Gastroesophageal sphincter (tissue), 4 donors: ENCODE measurements at places on chromosomes 11 and 22. TPM values are rescaled to one million over a fixed set of nuclear protein-coding genes. Genes with fewer than 3 reads are reported as not detected.

TMEM151A gene
- 0.66 TPM for total RNA-seq

GRCh38 chr11:108966978-108967377 is 302.1 kb downstream of the DDX10 start:
- ATAC-seq: no peak

- no peak for ATAC-seq
Measured at GRCh38 chr22:22398530-22399327, 109.8 kb downstream of the ZNF280B start.

GRCh38 chr11:27217496-27217895 is 145.5 kb downstream of the CCDC34 start:
- ATAC-seq: no peak

- ATAC-seq: no peak
Measured at GRCh38 chr11:122398167-122398566, 257.4 kb upstream of the UBASH3B start.

WNT7B gene
- 1.2 TPM for total RNA-seq

- no peak for ATAC-seq
Measured at GRCh38 chr11:62105667-62106191, 18.1 kb upstream of the INCENP start.

DNA sequence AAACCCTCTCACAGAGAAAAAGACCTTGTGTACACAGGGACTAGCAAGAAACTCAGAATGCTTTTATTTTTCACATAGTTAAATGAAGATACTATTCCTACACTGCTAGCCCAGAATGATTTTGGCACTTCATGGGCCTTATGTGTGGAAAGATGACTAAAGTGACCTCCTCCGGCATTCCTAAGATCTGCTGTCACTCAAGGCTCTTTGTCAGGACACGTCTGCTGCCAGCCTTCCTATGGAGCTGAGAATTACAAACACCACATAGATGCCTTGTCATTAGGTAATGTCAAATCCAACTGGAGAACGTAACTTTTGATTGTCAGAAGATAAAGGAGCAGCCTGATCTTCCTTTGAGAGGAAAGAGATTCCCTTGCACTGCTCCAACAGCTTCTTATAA is 249.1 kb downstream of the FAT3 start:
- ATAC-seq: no peak

KLHDC7B gene
- total RNA-seq: 0.27 TPM

- ATAC-seq: no peak
Measured at GRCh38 chr11:106021181-106021966, 666 bp downstream of the MSANTD4 start.

DNA sequence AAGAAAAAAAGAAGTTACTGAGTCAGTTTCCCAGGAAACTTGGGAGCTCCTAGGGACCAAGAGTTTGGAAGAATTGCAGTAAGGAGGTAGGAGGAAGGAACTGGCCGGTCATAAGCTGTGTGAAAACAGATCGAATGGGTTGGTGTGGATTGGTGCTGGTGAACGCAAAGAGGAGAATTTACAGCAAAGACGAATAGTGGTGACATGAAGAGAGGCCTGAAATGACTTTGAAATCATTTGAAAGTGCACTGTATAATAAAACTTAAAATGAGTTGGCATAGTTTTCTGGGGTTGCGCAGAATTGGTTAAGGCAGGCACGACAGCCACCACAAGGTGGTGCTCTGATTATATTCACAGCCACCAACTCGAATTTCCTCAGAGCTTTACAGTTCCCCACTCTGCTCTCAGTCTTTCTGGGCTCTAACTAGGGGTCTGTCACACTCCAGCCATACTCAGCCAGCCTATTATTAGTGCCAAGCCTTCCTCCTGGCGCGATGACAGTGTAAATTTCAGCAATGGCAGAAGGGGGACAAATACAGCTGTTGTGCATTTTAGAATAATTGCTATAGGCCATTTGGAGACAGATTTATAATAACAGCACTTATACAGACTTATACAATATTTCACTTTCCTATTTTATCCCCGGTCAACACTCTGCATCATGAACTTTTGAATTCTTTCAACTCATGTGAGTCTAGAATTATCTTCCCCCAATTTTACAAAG is 8.3 kb upstream of the HTR3B start:
- no peak for ATAC-seq

DNA sequence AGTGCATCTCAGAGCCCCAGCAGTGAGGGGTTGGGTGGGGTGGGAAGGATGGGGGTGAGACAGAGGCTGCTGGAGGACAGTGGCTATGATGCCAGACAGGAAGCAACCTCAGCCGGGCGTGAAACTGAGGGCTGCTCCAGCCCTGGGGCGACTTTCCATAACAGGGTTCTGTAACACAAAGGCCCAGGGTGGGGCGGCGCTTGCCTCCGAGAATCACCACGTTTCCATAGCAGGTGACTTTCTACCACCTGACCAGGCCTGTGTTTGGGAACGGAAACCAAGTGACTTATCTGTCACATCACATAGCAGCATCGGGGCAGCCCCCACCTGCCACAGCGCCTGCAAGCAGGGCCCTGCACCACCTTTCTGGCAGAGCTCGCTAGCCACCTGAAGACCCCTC is 85.8 kb downstream of the TRMU start:
- ATAC-seq: no peak
